CD4-positive, alpha-beta T cell treated with Interleukin-17A for 1 hour (primary cell): ENCODE measurements at places on chromosomes 3 and 15.
A peak's percentile ranks its signal among the peaks of the same experiment; 100 is the strongest.

DNA sequence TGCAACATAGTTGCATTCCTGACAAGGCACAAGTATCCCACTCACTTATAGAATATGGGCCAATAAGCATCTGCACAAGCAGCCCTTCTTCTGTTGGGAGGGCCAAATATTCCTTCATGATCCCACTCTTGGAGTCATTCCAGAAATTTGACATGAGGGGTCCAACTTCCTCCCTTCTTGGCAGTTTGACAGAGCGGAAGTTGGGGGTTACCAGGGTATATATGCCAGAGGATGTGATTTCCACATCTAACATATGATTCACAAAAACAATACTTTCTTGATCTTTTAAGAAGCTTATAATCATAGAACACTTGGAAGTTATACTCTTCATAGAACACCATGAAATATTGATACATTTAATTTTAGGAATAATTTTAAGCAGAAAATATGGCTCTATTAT is 100.9 kb upstream of the CRBN start:
- no peak for DNase-seq

DNA sequence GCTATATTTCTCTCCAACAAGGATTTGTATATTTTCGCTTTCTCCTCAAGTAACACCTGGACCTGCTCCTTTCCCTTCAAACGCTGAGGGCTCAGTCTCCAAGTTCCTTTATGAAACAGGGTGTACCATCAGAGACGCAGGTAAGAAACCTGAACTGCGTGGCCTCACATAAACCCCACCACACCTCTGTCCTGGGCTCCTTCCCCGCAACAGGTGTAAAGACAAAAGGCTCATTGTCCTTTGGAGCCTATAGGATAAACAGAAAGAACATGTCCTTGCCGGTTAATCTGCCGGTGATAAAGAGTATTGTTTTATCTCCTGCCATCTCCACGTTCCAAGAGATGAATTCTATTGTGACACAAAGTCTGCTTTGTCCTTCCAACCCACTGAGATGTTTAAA is 111.8 kb upstream of the ADAMTS9 start:
- no peak for DNase-seq

- no peak for DNase-seq
Observed at GRCh38 chr3:29410660-29411405, 130.0 kb downstream of the RBMS3 start.

- DNase-seq: no peak
Observed at GRCh38 chr3:33786565-33787327, 11.7 kb upstream of the PDCD6IP start.

- DNase-seq: no peak
Observed at GRCh38 chr3:183106635-183107034, 7.3 kb upstream of the MCCC1 start.

GRCh38 chr15:25993506-25993905 is 130.4 kb upstream of the ATP10A start:
- no peak for DNase-seq

DNA sequence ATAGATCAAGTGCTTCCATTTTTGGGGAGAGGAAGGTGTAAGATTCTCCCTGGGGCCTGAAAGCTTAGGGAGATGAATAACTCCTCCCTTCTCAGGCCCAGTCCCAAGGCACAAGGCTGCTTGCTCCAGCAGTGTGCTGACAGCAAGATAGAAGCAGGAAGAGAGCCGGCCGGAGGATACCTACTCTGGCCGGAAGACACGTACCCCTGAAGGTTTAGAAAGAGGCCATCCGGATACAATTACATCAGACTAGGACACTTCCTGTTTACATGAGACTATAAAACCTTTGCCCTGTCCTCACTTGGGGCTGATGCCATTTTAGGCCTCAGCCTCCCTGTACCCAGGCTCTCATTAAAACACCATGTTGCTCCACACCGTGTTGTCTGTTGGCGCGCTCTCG is 329.9 kb downstream of the SV2B start:
- no peak for DNase-seq

DNA sequence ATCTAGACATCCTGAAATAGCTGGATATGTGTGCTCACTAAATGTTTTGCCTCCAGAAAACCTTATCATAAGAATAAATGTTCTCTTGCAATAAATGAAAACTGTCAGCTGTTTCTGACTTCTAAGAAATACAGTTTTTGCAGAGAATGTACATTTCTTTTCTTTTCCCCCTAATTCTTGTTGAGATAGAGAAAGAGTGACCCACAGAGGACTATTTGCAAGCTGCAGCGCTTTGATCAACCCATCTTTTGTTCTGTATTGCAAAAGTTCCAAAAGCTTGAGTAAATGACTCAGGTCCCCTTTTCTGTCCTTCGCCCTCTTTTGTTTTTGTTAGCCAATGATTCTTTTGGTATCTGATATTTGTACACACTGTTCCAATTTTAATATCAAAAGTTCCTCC is 141.9 kb downstream of the BBX start:
- no peak for DNase-seq

GRCh38 chr15:97875513-97876280 is 84.8 kb upstream of the ARRDC4 start:
- no peak for DNase-seq

DNA sequence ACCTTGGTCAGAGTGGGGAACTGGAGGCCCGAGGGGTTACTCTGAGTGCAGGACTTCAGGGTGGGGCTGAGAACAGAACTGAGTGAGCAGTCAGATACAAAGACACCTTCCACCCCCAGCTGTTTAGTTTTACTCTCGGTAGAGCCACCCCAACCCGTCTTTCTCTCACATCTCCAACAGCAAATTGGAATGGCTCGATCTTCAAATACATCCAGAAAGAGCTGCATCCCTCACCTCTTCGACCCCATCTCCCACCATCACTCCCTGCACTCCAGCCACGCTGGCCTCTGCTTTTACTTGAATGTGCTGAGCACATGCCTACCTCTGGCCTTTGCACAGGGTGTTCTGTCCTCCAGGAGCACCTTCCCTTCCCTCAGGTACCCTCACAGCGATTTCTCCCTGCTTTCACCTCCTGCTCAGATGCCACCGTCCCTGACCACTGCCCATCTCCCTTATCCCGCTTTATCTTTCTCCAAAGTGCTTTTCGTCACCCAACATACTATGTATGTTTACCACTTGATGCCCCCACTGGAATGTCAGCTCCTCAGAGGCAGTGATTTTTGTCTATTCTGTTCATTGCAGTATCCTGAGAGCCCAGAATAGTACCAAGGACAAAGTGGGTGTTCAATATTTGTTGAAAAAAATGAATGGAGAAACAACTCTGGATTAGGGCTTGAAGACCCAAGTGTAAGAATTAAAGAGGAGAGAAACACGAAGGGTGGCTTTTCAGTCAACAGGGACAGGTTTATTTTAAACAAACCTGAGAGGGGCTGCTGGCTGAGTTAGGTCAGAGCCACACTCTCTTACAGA is 4.4 kb downstream of the CHCHD4 start:
- DNase-seq: no peak

DNA sequence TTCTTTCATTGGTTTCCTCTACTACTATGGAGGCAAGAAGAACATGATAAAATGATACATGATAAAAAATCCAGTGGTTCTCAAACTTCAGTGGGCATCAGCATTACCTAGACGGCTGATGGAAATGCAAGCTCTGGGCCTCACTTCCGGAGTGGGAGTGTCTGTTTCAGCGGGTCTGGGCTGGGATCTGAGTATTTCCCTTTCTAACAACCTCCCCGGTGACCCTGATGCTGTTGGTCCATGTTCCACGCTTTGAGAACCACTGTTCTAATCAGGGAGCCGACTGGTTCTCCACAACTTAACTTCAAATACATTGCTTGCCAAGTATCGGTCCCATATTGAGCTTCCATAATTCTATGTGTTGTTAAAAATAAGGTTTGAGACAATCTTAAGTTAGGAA is 712.3 kb upstream of the LMCD1 start:
- no peak for DNase-seq

DNA sequence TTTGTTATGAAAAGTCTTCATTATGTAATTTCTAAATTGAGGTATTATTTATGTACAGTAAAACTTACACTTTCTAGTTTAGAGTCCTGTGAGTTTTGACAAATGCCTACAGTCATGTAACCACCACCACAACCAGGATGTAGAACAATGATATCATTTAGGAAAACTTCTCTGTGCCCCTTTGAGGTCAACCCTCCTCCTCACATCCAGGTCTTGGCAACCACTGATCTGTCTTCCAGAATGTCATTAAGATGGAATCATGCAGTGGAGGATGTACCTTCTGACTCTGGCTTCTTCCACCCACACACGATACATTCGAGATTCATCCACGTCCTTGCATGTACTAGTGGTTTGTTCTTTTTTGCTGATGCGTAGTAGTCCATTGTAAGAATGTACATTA is 23.2 kb downstream of the MINAR1 start:
- DNase-seq: no peak

DNA sequence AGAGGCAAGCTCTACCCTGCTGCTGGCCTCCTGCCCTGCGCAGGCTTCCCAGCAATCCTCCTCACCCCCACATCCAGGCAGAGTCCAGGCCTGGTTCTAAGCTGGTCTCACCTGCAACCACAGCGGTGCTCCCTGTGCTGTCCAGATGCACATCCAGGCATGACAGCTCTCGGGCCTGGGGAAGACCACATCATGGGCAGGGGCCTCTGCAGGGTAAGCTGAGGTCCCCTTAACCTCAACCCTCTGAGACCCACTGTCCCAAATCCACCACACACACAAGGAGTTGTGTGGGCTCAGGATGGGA is 10.8 kb downstream of the PLA2G4D start:
- no peak for DNase-seq

GRCh38 chr3:186772701-186773417 is 10.5 kb upstream of the EIF4A2 start:
- DNase-seq: peak; percentile 65

DNA sequence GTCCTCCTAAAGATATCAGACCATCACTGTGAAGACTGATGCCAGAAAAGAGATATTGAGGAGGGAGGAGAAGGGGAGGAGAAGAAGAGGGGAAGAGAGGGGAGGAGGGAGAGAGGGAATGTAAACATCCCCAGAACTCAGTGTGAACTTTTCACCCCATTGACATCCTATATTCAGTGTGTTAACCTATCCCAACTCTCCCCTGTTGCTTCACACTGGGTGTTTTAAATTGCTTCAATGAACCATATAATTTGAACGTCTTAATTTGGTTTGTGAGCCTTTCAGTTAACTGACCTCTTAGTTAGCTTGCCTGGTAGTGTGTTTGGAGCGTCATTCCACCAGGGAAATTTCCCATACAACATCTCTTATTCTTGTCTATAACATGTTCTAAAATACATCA is 29.8 kb upstream of the PTPRG start:
- no peak for DNase-seq

DNA sequence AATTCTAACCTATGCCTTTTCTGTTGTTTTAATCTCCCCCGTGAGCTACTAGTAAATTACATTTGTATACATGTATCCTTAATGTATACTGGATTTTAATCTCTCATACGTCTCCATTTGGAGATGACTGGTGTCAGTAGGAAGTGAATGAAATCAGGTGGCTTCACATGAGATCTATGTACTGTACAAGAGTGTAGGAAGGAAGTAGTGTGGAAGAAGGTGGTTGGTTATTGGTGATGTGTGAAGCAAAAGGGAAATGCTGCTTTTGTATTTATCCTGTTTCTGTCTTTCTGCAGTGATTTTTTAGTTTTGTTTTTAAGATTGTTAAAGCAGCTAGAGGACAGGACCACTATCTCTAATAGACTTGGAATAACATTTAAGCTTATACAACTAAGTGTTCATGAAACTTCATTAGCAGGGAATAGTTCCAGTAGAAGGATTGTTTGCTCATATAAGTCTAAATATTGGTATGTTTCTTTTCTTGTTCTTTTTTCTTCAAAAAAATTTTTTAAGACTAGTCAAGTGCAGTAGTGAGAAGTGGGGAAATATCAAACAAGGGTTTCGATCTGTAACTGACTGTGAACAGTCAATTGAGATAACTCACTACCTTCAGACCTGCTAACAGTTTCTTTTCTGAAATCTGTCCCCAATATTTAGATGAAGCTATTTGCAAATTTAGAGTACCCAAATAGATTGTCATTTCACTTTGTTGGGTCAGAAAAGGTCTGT is 15.3 kb downstream of the SNX1 start:
- DNase-seq: peak; percentile 25

- no peak for DNase-seq
Observed at GRCh38 chr15:70093481-70094319, 4.0 kb downstream of the TLE3 start.

DNA sequence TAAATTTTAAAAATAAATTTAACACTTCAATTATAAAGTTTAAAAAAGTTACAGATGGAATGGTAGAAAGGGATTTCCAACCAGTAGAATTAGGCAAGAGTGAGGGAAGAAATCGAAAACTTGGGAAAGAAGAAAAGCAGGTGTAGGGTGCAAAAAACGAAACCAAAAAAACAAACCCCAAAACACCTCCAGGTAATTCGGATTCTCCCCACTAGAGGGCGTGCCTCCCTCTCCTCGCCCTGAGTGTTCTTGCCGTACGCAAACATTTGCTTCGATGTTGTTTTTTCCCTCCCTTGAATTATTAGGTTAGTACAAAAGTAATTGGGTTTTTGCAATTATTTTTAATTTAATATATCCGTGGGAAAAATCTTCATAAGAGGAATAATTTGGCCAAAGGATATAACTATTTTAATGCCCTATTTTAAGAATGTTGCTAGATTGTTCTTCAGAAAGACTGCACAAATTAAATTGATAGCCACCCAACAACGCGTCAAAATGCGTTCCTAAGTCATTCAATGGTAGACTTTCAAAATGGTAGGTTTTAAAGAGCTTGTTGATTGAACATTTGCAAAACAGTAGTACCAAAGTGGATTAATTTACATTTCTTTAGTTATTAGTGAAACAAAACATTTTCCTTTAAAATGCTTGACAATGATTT is 63.7 kb downstream of the SLC30A4 start:
- DNase-seq: peak; percentile 86

GRCh38 chr15:85744579-85744978 is 50.1 kb downstream of the KLHL25 start:
- no peak for DNase-seq

DNA sequence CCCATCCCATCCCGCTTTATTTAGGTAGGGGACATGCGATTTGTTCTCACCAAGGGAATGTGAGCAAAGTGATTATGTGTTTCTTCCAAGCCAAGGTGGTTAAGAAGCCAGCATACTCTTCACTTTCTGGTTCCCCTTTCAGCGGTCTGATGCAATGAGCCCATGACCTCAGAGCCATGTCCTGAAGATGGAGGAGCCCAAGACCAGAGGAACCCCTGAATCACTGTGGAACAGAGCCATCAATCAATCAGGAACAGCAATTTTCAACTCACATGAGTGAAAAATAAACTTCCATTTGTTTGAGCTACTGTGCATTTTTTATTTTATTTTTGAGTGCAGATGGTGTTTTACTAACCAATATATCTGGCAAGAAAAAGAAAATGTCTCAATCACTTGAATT is 10.8 kb downstream of the THRB start:
- DNase-seq: no peak

GRCh38 chr3:46417841-46418611 is 11.0 kb downstream of the CCRL2 start:
- no peak for DNase-seq
